ENCODE measurements at places on chromosomes 6 and 20.

DNA sequence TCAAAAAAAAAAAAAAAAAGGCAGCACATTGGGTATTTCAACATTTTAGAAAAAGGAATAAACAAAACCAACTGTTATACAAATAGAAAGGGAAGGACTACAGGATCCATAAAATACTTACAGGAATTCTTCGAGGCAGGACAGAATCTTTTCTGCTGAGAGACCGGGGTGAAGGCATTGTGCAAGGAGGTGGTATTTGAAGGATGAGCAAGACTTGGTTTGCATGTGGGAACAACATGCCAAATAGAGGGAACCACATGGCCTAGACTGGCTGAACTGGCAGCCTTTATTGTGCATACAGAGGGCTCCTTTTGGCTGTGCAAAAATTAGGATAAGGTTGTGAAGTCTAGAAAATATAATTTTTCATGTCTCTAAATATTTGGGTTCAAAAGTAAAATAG lies 62.9 kb downstream of the SCAND1 start:
- DNase-seq = no peak

DNA sequence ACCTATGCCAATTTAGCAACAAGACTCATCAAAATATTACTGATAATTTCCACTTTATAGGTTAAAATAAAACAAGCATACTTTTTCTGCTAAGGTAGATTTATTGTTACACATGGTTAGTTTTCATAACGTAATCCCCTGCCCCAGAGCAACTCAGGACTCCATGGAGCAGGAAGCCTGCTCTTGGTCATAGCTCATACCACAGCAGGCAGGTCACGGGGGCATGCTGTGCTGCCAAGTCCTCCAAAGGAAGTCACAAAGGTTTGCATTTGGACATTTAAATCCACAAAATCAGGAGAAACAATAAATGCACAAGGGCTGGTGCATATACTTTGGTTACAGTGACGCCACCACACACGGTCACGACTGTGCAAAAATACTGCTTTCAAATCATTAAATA lies 12.5 kb downstream of the GZF1 start:
- no peak for DNase-seq

- DNase-seq = no peak
Measured at GRCh38 chr6:158705386-158706126, 55.7 kb downstream of the SYTL3 start.

DNA sequence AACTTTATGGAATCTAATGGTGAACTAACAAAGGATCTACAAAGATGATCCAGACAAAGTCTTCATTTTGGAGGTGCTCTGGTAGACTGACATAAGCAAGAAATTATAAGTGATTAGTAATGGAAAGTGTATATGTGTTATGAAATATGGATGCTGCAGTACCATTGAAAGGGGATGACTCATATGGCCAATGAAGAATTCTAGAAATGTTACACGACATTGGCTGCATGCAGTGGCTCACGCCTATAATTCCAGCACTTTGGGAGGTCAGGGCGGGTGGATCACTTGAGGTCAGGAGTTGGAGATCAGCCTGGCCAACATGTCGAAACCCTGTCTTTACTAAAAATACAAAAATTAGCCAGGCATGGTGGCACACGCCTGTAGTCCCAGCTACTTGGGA lies 23.5 kb downstream of the CFAP206 start:
- DNase-seq = no peak

GRCh38 chr6:131470534-131470933 lies 102.5 kb upstream of the ARG1 start:
- no peak for DNase-seq

DNA sequence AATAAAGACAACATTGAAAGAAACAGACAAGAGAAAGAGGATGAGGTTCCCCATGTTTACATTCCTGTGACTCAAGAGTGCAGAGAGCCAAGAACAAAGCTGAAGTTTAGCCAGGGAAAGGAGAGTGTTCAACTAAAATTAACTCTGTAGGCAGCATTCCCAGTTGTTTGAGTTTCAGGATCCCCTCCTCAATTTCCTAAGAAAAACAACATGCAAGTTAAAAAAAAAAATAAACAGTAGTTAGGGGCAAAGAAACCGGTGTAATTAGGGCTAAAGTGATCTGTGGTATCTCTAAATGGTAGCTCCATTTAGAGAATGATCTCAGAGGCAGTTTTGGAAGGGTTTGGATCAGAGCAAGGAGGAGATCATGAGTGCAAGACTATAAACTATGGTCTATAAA lies 30.9 kb upstream of the RAB23 start:
- no peak for DNase-seq

DNA sequence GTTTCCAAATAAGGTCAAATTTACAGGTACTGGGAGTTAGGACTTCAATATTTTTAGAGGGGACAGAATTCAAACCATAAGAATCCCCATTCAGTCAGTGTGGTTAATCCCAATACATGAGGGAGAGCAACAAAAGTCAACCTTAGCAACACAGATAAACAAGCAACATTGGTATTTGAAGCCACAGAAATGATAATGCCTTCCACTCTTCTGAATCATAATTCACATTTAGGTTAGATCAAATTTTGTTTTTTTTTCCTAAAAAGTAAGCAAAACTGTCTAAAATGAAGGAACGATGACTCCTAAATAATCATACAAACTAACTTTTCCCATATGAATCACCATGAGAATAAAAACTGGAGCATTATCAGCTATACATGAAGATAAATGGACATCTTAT lies 246.0 kb upstream of the TENT5A start:
- DNase-seq = no peak
